ENCODE measurements at places on chromosomes 11 and 22.

- DNase-seq, result no peak
These were observed 2.2 kb downstream of the TCIRG1 start for GRCh38 chr11:68040957-68041591.

- no peak for DNase-seq
These were observed 21.3 kb downstream of the TNKS1BP1 start for GRCh38 chr11:57303280-57303989.

GRCh38 chr22:38924347-38924952, 33.0 kb upstream of the APOBEC3A start:
- no peak for DNase-seq

DNA sequence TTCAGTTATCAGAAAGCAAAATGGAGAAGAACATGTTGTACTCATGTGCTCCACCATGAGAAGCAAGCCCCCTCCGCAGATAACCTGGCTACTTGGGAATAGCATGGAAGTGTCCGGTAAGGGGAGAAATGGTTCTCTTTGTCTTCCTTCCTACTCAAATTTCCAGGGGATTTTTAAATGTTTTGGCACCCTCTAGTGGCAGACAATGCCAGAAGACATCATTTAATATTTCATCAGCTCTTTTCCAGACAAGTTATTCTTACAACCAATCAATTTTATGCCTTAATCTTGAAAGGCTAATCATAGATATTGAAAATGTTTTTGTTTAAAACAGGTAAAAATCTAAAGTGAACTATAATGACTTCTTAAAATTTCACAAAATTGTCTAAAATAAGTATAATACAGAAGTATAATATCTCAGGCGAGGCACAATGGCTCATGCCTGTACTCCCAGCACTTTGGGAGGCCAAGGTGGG, 15.7 kb downstream of the CRTAM start:
- DNase-seq, result peak; percentile 68

DNA sequence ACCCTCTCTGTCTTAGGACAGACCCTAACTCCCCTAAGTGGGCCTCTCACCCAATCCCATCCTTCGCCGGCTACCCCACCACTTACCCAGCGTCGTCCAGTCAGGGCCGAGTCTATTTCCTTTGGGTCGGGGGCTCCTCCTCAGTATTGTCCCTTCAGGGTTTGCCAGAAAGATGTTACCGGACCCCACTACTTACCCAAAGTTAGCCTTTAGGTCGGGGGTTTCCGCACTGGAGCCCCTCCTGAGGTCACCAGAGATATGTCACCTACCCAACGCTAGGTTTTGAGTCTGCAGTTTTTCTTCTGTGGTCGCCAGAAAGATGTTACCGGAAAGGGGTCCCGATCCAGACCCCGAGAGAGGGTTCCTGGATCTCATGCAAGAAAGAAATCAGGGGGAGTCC, 17.9 kb upstream of the B4GALNT4 start:
- DNase-seq, result no peak

- DNase-seq, result no peak
These were observed 159 bp downstream of the FZD4 start for GRCh38 chr11:86955111-86955360.

- DNase-seq, result no peak
These were observed 36.3 kb downstream of the IGF2 start for GRCh38 chr11:2102883-2103213.

DNA sequence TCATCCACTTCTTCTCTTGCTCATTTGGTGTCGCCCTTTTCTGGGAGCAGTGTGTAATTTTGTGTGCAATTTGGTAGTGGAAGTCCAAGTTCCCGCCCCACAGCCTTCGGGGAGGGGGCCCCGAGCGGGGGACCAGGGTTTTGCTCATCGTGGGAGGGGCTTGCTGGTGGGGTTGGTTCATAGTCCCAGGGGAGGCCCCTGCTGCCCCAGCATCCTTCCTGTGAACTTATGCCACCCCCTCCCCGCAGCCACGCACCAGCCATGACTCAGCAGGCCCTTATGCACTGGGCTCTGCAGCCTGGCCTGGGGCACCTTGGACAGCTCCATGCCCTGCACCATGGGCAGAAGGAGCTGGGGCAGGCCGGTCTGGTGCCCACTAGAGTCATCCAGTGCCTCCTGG, 1183.6 kb downstream of the BRD1 start:
- DNase-seq, result no peak

DNA sequence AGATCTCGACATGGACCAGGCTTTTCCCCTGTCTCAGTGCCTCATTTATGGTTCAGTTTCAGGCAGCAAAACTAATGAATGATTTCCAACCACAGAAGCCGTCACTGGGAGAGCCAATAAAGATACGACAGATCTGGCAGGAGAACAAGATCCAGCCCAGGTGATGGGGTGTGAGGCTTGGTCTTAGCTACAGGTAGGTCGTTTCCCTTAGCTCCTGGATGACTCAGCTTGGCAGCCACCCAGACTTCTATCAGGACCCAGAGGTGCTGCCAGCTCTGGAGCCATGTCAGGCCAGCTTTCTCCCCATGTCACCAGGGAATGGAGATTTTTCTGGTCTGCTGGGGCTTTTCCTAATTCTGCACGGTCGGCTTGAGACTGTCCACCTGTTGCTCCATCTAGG, 36.3 kb upstream of the APOBEC3A start:
- DNase-seq, result no peak

DNA sequence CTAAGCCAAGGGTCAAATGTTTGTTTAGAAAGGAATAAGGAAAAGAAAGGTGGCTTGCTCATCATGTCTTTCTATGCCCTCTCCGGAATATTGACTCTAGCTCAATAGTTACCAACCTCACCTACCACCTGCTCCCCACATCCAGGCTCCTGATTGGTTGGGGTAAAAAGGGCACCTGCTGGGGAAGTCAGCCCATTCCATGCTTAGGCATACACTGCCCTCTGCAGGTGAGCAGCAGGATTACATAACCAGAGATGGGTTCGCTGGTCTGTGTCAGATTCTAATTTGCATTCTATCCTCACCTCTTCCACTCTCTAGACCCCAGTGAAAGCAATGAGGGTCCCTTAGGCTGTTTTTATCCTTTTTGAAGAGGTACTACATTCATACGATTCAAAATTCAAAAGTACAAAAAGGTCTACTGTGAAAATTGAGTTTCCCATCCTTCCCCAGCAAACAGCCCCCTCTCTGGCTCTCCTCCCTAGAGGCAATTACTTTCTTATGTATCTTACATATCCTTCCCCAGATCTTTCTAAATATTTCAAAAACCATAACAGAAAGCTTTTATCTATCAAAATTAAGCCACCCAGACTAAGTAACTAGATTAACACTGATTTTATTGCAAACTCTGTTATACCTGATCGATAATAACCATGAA, 98.0 kb upstream of the ASPHD2 start:
- peak; percentile 63 for DNase-seq

GRCh38 chr11:11105361-11105760, 247.5 kb upstream of the ZBED5 start:
- no peak for DNase-seq

DNA sequence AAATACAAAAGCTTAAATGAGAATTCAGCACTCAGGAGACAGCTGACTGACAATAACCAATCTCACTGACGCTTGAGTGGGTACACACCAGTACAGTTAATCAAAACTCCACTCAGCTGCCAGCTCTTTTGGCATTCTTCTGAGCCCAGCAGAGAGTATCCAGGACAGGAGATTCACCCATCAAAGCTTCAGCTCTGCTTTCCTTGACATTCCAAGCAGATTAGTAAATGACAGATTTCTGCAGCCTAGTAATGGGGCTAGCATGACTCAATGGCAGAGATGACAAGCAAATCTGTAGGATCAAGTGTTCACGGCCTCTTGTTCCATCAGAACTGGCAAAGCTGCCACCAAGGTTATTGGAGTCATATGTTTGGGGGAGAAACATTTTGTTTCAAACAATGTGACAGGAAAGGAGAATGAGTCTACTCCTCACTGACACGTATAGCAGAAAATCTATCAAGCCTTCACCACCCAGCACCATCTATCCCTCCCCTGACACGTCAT, 420.0 kb downstream of the DYNC2H1 start:
- DNase-seq, result no peak

DNA sequence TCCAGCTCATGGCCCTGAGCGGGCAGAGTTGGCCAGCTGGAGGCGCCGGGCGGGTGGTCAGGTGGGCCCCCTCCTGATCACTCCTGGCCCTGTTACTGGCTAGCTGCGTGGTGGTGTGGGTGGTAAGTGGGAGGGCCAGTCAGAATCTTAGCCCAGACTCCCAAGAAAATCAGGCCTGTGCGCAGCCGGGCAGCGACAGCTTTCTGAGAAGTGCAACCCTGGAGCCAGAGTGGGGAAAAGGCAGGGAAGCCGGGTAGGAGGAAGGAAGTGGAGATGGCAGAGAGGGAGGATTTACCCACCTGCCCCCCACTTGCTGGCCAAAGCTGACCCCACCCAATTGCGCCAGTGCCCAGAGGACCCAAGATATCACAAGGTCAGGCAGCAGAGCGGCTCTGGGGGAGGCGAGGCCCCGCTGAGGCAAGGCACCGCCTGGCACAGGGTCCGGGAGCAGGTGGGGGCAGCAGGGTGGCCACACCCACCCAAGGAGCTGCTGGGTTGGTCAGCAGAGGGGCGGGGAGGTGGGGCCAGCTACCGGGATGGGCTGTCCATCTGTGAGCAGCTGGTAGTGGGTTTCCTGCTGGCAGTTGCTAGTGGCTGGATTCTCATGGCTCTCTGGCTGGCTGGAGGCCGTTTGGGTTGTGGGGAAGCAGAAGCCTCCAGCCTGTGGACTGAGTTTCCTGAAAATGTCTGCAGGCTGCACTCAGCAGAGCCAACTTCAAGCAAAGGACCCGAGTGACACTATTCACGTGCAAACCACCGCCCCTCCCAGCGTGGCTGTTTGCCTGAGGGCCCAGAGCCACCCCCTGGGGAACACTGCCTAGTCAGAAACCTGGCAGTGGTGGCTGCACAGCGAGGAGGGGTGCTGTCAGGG, 196.4 kb downstream of the IGLL1 start:
- DNase-seq, result no peak

DNA sequence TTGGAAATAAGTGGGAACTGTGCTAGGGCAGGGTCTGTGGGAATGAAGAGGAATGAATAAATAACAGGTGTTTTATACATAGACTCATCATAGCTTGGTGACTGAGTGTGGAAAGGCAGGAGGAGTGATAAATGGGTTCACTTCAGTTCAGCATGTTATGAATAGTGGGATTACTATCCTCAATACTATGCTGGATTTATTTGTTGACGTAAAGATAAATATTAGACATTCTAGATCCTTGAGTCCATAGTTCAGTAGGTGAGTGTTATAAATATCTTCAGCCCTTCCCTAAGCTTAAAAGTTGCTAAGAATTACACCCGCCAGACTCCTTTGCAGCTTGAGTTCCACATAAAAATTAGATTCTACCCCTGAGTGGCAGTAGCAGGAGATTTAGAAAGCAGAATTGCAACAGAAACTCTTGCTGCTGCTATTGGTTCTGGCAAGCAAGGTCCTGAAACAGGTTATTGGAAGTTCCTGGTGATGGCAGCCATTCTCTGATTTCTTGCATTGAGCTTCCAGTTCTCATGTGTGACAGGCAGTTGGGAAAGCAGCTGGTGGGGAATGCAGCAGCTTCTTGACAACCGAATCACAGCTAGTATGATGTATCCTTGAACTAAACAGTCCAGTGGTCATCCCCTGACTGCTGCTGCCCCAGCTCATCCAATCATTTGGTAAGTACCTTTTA, 1558.9 kb downstream of the FAM181B start:
- DNase-seq, result no peak

- no peak for DNase-seq
These were observed 35.7 kb downstream of the TBCEL start for GRCh38 chr11:121059605-121060004.

GRCh38 chr11:124841201-124841600, 24.0 kb upstream of the ROBO3 start:
- DNase-seq, result no peak

DNA sequence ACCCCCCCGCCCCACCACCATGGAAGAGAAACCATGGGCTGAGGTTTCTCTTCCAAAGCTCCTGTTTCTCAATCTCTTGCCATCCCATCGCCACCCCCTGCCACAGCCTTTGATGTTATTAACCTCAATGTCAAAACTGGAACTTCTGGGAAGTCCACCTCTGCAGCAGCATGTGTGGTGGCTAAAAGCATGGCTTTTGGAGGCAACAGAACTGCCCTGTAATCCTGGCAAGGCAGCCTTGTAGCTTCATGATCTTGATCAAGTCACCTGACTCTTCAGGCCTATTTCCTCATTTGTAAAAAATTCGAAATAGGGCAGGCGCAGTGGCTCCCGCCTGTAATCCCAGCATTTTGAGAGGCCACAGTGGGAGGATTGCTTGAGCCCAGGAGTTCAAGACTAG, 3.5 kb upstream of the COX8A start:
- no peak for DNase-seq

DNA sequence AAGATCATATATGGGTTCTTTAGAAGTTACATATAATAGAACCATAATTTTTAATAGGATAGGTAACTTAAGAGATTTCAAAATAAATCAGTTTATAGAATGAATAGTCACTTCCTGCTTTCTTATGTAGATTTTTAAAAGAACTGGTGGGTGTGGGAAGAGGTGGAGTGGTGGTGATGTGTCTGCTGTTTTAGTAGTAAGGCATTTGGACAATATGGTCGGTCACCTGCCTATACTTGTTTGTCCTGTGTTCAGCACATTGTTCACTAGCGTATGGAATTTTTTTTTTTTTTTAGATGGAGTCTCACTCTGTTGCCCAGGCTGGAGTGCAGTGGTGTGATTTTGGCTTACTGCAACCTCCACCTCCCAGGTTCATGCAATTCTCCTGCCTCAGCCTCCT, 39.3 kb downstream of the CCDC81 start:
- DNase-seq, result no peak

GRCh38 chr11:14672635-14673034, 29.0 kb downstream of the PDE3B start:
- DNase-seq, result no peak

- DNase-seq, result no peak
These were observed 78.6 kb upstream of the RTL6 start for GRCh38 chr22:44576311-44577260.

DNA sequence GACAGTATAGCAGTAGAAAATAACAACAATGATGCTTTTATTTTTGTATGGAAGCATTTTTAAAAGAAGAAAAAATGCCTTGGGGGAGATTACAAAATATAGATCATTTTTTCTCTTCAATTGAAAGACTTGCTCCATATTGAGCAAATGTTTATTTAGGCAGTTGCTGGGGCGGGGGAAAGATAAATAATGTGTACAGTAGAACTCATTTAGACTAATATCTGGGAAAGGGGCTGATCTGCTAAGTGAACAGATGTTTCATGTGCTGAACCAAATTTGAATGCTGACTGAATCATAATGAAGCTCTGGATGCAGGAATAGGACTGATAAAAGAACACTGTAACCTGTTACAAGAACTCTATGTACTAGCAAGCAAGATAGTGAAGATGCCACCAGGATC, 457.1 kb upstream of the TENM4 start:
- DNase-seq, result no peak
